ENCODE measurements at places on chromosomes 7 and 10.

GRCh38 chr10:6649903-6650302, 69.8 kb upstream of the PRKCQ start:
- no peak for DNase-seq

DNA sequence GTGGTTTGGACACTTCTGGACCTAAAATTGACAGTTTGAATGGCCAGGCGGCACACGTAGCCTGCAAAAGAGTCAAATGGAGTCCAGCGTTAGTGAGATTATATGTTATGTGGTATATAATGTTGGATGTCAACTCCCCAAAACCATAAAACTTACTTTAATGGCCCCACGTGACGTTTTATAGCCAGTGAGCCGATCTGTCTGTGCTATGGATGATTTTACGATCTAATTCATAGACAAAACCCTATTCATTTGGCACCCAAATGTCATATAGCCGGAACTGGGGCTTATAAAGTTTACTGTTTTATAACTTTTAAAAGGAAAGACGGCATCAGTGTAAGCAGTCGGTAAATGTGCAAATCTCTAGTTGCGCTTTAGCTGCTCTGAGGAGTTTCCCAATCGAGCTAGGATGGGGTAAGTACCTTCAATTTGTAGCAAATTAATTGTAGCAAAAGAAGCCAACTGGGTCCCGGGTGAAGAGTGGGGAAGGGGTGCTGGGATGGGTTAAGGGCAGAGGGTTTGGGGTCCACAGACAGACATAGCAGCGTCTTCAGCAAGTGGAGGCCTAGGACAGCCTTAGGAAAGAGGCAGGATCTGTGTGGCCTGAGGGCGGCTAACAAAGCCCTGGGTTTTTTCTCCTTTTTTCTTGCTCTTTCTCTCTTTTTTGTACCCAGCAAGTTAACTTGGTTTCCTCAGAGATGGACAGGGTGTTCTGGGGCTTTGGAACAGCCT, 3.2 kb downstream of the HOXA5 start:
- DNase-seq, result no peak

DNA sequence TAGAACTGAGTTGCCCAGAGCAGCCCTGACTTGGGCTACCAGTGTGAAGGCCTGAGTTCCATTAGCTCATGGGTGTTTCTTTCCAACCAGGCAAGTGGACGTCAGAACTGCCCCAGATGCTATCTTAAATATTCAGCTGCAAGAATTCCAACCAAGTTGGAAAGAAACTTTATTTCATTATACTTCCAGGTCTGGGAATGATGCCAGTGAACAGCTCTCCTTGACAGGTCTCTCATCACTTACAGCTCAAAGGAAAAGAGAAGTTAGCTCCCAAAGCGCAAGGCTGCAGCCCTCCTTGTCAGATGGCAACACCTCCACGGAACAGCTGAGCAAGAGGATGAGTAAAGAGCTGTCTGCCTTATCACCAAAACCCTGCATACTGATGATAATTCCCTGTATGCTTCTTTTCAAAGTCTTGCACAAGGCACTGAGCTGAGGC, 255.5 kb upstream of the AOAH start:
- no peak for DNase-seq

GRCh38 chr10:98338896-98339295, 70.9 kb upstream of the LOXL4 start:
- DNase-seq, result no peak

DNA sequence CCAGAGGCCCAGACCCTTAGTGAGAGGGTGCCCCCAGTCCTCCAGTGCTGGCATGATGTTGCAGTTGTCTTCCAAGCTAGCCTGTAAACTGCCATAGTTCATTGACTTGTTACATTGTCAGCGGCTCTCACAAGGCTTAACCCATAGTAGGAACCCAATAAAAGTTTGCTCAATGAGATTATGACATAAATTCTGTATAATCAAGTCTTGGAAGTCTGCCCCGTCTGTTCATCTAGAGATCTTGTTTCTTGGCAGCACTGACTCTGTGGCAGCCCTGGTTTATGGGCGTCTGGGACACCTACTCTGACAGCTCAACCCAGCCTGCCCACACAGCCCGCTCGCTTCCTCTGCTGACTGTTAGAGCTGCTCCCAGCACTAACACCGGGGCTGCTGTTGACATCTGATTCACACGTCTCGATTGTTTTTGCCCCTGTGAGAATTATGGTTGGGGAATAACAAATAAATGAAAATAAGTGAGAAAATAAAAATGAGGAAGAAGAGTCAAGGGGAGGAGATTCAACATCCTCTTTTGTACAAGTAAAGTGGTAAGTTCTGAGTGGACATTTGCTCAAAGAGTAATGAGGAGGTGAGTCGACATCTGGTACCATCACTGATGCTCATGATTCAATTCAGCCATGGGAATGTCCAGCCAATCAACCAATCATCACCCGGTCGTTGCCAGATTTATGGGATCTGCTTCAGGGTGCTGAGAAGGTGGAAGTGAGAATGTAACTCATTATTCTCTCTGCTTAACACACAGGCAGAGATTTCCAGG, 160.8 kb downstream of the SPAG6 start:
- peak; percentile 63 for DNase-seq

DNA sequence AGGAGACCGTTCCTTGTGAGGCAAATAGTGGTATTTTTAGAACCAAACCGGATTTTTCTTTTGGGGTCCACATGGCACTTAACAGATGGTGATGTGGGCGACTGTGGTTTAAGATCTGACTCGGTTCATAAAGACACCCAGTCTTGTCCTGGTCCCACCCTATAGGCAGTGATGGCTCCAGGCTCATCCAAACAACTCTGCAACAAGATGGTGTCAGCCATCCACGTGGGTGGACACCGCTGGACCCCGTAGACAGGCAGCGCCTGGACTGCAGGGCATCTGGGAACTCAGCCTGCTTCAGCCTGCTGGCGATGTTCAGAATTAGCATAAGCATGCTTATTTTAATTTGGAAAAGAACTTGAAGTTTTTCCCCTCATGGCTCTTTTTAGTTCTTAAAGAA, 258.4 kb upstream of the FZD1 start:
- DNase-seq, result no peak

DNA sequence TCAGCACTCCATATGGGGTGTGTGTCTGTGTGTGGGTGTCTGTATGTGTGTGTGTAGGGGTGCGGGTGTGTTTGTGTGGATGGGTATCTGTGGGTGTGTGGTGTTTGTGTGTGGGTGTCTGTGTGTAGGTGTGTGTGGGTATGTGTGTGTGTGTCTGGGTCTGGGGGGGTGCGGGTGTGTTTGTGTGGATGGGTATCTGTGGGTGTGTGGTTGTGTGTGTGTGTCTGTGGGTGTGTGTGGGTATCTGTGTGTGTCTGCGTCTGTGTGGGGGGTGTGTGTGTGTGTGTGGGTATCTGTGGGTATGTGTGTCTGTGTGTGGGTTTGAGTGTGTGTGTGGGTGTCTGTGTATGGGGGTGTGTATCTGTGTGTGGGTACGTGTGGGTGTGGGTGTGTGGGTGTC, 148.7 kb downstream of the RGS10 start:
- DNase-seq, result no peak

DNA sequence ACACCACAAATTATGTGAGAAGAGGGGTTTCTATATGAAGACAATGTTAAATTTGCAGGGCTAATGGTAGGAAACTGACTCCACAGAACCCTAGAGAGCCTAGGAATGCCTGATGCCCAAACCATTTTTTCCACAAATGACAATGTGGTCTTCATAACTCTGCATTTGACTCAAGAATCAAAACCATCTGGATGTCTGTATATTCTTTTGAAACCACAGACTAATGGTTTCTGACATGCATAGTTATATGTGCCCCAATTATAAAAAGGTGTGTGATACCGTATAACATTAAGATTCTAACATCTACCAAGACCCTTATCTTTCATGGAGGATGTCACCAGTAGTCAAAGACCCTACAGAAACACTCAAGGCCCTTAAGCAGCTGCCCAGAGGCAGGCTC, 20.3 kb downstream of the SEC61G start:
- DNase-seq, result no peak

- no peak for DNase-seq
Measured at GRCh38 chr10:90856964-90857634, 740 bp downstream of the HTR7 start.

GRCh38 chr7:158824028-158824427, 5.3 kb downstream of the ESYT2 start:
- DNase-seq, result peak; percentile 86

DNA sequence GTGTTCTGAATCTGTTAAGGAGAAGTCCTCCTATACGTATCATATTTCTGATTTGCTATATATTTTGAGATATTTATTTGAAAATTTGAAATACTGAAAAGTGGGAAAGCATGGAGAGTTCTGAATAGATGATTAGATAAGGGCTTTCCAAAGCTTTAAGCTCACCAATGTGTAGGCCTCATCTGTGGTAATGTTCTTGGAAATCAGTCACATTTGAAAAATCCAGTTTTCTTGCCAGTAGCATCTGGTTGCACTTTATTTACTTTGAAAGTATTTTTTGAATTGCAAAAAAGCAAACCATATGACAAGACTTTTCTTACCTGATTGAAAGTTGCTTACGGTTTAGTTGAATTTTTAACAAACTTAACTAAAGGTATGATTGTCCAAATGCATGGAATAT, 21.7 kb downstream of the ADD3 start:
- DNase-seq, result no peak

DNA sequence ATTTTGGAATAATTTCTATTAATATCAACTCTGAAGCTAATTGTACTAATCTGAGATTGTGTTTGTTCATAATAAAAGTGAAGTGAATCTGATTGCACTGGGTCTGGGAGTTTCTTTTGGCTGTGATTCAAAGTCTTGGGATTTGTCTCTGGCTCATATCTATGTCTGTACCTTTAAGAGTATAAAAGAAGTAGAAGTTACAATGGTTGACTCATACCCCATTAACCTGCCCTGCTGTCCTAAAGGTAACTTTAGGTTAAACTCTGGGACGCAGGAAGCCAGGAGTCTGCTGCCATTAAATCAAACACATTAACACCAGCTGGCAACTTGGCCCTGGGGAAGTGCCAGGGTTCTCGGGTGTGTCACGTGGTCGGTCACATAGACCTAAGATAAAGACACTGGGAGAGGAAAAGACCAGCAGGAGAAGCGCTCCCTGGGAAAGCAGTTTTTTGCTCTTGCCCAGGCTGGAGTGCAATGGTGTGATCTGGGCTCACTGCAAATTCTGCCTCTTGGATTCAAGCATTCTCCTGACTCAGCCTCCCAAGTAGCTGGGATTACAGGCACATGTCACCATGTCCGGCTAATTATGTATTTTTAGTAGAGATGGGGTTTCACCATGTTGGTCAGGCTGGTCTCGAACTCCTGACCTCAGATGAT, 17.8 kb downstream of the SCD start:
- no peak for DNase-seq

- peak; percentile 86 for DNase-seq
Measured at GRCh38 chr7:1473864-1474512, 14.7 kb upstream of the MICALL2 start.

DNA sequence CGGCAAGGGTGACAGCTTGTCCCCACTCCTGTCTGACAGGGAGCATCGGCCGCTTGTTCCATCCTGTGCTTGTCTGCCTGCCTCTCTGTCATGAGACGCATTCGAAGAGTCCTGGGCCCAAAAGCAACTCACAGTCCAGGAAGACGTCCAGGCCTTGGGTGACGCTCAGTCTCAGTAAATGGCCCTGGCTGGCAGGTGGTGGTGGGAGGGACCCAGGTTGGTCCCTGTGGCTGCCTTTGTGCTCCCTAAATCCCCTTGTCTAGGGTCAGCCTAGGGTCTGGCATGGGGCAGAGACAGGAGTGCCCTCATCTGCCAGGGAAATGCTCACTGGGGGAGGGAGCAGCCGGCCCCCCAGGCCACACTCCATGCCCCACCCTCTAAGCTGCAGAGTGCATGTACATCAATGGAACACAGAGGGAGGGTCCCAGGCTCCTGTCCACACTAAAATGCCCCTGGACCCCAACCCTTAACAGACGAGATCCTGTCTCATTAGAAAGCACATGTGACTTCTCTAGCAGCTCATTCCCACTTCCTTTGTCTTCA, 295.2 kb upstream of the ZNF32 start:
- no peak for DNase-seq

DNA sequence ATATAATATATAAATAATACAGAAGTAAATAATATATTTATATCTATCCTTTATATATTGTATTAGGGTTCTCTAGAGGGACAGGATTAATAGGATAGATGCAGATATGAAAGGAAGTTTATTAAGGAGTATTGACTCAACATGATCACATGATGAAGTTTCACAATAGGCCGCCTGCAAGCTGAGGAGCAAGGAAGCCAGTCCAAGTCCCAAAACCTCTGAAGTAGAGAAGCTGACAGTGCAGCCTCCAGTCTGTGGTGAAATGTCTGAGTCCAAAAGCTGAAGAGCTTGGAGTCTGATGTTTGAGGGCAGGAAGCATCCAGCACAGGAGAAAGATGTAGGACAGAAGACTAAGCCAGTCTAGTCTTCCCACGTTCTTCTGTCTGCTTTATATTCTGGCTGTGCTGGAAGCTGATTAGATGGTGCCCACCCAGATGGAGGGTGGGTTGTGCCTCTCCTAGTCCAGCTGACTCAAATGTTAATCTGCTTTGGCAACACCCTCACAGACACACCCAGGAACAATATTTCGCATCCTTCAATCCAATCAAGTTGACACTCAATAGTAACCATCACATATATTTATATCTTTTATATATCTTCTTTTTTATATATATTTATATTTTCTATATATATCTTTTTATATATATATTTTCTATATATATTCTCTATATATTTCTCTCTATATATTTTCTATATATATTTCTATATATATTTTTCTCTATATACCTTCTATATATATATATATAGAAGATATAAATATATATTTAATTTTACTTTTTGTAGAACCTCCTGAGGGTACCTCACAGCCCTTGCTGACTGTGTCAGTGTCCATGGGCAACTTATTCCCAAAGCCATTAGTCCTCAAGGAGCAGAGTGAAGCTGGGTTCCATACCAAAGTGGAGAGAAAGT, 24.6 kb upstream of the AKR1B10 start:
- DNase-seq, result no peak

GRCh38 chr7:90007001-90007654, 147.1 kb upstream of the STEAP1 start:
- DNase-seq, result no peak

DNA sequence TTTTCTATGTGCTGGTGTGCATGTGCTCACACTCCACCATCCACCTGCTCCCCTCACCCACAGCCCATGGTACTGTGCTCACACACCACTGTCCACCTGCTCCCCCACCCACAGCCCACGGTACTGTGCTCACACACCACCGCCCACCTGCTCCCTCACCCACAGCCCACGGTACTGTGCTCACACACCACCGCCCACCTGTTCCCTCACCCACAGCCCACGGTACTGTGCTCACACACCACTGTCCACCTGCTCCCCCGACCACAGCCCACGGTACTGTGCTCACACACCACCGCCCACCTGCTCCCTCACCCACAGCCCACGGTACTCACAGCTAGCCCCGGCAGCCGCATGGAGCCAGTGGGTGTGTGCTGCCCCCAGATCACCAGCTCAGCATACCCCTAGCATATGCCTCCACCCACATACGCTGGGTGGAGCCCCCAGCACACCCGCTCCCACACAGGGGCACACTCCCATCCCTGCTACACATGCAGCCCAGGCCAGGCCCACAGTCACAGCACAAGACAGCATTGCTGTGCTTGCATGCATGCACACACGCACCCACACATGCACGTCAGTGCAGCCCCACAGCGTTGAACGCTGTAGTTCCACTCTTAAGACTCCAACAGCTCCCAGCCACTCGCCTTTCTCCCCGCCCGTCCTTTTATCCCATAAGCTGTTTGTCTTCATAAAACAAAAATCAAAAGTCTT, 62.0 kb downstream of the PAX2 start:
- no peak for DNase-seq

GRCh38 chr7:98133181-98133580, 26.5 kb downstream of the LMTK2 start:
- DNase-seq, result peak; percentile 49

- no peak for DNase-seq
Measured at GRCh38 chr7:90592033-90592432, 4.1 kb upstream of the CDK14 start.

All from CD4-positive, alpha-beta T cell treated with Interleukin-4 for 1 hour (primary cell).